Stimulated activated CD4-positive, alpha-beta T cell treated with anti-CD3 and anti-CD28 coated beads, Interleukin-1b, Interleukin-23, amount 100 ng/mL, for 1 hour (primary cell): ENCODE measurements at places on chromosomes 16 and 17.

DNA sequence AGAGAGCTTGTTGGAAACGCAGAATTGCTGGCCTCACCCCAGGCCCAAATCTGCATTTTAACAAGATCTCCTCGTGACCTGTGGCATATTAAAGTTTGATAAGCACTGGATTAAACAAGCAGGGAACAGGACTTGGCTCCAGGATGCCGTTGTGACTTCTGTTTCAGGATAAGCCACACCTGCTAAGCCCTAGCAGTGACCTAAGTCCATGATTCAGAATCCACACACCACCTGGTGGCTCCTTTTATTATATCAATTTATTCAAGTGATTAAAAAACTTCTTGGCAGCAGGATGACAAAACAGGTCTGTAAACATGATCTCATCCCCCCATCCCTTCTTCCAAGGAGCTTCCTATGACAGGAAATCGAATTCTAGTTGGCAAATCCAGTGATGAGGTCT, 9.1 kb downstream of the NAGPA start:
- DNase-seq, result no peak

DNA sequence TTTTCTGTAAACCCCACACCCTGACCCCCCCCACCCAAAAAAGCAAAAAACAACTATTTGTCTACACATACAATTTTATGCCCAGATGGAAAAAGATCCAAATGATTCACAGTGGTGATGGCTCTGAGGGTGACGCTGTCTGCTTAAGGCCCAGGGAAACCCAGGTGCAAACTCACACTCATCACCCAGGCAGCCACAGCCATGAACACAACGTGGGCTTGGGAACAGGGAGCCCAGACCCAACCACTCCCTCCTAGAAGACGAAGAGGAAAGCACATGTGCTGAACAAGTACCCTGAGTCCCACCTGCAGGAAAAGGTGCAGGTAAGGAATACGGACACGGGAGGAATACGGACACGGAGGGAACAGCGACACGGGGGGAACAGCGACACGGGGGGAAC, 5.4 kb downstream of the HBQ1 start:
- DNase-seq, result no peak

- DNase-seq, result no peak
Measured at GRCh38 chr17:55722742-55723487, at the start of gene TMEM100. TMEM100 (minus strand) TSS chr17:55722864; CDS start chr17:55721070, 1,794 bp downstream.

DNA sequence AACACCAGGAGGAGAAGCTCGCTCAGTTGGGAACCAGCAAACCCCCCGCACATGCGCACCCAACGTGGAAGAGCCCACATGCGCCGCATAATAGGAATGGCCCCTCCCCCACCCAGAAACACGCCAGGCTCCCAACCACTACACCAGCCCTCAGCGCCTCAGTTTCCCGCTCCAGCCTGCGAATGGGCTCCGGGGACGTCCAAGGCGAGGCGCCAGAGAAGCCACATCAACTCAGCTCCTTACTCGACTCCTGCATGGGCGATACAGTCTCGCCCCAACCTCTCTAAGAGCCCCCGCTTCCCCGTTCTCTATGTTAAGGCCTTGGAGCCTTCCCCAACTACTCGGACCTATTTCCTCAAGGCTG, 504 bp downstream of the SRSF1 start:
- peak; percentile 51 for DNase-seq

DNA sequence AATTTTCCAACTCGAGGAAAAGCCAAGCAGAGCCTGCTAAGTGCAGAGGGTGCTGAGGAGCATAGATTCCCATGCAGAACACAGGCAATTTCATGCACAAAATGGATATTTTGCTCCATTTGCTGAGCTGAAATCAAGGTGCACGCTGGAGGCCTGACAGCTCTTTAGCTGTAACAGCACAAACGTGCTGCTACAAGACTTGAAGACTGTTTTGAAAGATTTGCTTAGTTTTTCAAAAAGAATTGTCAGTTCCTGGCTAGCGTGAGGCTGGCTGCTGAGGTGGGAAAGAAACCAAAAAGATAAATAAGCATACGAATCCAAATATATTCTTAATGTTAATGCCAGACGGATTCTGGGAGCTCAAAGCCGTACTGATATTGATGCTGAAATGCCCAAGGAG, 309.0 kb upstream of the MAF start:
- no peak for DNase-seq

DNA sequence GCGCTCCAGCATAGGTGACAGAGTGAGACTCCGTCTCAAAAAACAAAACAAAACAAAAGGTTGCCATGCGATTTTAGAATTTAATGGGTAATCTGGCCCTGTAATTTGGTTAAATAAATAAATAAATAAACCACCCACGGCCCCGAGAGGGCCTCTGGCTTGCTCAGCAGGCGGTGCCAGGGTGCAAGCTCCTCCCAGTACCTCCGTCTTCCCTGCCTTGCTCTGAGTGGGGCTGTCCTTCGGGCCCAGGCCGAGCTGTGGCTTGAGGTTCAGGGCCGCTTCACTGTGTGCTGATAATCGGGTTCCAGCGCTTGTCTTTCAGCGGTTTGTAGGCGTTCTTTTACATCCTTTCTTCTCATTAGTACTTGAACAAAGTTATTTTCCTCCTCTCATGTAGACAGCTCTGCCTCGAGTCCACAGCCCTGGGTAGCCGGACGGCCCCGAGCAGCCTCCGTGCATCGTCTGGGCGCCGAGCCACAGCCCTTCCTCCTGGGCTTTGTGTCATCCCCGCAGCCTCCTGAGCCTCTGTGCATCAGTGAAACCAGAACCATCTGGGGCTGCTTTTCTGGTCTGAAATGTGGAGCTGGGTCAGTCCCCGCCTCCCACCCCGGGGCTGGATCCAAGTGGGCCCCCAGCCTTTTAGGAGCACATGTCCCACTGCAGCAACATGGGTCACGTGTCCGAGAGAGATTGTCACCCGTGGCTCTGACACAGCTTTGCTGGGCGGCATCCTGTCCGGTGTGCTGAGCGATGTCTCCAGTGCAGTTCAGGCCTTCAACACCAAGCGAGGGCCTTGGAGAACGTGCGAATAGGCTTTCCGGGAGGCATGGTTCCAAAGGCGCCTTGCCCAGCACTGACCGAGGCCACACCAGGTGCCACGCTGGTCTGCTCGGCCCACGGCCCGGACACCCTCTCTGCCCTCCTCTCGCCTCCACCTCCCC, 157.4 kb upstream of the CHMP6 start:
- no peak for DNase-seq

GRCh38 chr17:4018446-4018845, 54.2 kb upstream of the ATP2A3 start:
- DNase-seq, result no peak

GRCh38 chr17:57357830-57358430, 101.6 kb downstream of the MSI2 start:
- DNase-seq, result no peak

GRCh38 chr17:77129568-77130301, 11.0 kb upstream of the SEC14L1 start:
- DNase-seq, result no peak

DNA sequence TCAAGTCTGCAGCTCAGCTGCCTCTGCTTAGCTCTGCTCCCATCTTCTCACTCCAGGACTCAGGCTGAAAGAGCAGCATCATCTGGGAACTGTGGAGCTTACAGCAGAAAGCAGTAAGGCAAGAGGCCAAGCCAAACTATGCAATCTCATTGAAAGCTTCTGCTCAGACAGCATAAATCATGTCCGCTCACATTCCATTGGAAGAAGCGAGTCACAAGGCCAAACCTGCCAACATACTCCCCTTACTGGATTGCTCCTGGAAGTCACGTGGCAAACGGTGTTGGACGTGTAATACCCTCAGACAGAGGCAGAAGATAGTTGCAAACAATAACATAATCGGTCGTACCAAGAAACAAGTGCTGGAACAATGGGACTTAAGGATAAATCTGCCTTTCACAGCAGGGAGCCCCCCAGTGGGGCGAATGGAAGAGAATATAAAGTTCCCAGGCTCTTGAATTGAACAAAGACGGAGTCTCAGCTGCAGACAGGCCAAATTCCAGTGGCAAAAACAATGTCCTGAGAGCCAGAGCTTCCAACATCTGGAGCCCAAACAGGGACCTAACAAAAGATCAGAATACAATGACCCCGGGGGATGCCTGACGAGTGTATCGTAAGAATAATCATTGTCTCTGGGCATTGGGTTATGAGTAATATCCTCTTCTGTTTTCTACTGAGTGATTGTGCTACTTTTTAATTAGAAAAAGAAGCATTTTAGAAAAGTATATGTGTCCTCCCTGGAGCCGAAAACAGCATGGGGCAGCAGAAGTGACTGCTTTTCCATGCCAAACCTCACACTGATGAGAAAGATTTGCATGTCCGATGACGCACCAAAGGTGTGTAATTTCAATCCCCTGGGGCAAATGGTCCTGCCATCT, 68.4 kb downstream of the CMC2 start:
- DNase-seq, result no peak

DNA sequence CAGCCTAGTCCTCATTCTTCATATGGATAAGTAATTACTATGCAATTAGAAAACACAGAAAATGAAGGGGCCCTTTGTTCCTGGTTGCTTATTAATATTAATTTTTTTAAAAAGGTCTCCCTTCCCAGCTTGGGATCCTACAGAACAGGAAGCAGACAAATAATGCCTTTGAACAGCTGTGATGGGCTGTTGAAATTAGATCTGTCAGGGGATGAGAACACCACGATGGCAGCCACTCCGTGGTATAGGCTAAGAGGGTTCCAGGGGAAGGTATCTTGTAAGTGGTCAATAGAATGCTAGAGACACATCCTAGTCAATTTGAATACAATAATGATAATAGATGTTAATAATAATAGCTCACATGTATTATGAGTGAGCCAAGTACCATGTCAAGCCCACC, 83.1 kb downstream of the CCDC182 start:
- no peak for DNase-seq

DNA sequence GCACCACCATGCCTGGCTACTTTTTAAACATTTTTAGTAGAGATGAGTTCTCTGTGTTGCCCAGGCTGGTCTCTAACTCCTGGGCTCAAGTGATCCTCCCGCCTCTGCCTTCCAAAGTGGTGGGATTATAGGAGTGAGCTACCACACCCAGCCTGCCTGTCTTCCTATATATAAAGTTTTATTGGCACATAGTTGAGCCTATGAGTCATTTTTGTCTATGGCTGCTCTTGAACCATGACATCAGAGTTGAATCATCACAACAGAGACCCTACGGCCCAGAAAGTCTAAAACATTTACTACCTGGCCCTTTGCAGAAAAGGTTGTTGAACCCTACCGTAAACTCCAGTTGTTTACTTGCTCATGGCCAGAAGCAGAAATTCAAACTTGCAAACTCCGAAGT, 7.9 kb downstream of the SEPTIN12 start:
- no peak for DNase-seq

GRCh38 chr17:65085397-65085796, 28.9 kb upstream of the GNA13 start:
- DNase-seq, result no peak

- no peak for DNase-seq
Measured at GRCh38 chr17:68344701-68345136, 53.4 kb downstream of the ARSG start.

DNA sequence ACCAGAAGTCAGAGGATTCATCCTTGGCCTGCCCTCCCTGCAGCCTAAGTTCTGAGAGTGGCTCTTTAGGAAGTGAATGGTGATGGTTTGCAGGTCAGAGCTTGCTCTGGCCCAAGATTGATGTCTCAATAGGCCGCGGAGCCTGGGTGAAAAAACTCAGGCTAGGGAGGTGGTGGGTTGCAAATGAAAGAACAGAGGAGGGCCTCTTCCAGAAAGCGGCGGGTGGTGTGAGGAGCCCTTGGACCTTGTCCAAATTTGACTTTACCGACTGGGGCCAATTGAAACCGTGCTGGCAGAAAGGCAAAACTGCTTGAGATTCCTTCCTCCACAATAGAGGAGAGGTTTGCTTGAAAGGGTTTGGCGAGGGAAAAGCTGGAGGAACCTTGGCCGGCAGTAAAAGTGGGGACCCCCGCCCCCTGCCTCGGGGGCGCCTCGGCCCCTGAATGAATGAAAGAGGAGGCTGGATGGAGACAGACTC, 331.3 kb downstream of the SEC14L1 start:
- no peak for DNase-seq

GRCh38 chr17:66661411-66662256, 173.3 kb upstream of the CACNG5 start:
- no peak for DNase-seq

DNA sequence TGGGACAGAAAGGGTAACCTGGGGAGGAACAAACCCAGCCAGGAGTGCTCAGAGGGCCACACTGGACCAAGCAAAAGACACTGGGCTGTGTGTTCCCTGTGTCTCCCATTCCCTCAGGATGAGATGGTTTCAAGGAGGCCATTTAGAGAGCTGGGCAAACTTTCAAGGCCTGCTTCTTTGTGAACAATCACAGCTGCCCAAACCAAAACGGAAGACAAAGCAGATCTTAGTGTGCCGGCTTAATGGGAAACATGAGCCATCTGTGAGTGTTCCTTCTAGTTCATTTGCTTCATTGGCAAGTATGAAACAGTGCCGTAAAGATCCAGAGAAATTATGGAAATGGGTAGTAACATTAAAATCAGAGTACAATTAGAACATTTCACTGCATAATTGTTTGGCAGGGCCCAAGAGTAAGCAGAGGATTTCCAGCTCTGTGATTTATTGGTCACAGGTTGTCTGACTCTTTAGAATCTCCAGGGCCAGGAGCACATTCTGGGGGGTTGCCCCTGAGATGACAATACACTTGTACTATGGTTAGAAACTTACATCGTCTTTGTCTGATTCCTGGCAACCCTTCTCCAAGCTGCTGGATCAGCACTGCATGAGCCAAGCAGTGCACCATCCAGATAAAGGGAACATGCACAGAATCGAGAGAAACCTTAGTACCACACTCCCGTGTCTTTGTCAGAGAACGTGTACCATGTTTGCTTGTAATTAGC, 412.1 kb downstream of the RBFOX1 start:
- DNase-seq, result no peak

DNA sequence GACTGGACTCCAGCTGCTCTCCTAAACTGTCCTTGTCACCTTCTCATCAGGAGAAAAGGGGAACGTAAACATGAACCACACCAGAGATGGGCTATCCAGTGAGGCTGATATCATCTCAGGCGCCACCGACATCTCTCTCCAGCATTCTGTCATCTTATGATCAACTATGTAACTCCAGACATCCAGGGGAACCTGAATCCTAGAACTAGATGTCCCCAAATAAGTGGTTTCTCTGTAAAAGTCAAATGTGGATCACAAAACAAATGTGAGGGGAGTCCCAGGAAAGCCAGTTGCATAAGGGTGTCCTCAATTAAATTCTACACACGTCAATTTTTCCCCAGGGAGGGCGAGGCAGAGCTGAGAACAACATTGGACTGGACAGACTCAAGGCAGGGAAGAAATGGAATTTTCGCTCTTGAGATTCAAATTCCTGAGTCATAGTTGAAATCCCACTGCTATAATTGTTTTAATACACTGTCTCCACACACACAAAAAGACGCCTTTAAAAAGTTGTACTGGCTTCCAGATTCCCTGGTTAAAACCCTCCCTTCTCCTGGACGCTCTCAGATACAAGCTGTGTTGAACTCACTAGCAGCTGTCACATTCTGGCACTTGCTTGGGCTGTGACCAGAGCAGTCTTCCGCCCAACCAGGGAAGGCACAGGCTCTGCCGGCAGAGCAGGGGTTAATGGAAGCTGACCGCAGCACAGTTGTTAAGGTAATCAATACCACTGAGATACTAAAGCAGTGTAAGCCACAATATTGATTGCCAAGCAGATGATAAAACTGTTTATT, 62.6 kb downstream of the ZFHX3 start:
- DNase-seq, result no peak
